ENCODE measurements at places on chromosomes 6 and 20.

GRCh38 chr6:960356-960755, 267.4 kb upstream of the EXOC2 start:
- no peak for DNase-seq

DNA sequence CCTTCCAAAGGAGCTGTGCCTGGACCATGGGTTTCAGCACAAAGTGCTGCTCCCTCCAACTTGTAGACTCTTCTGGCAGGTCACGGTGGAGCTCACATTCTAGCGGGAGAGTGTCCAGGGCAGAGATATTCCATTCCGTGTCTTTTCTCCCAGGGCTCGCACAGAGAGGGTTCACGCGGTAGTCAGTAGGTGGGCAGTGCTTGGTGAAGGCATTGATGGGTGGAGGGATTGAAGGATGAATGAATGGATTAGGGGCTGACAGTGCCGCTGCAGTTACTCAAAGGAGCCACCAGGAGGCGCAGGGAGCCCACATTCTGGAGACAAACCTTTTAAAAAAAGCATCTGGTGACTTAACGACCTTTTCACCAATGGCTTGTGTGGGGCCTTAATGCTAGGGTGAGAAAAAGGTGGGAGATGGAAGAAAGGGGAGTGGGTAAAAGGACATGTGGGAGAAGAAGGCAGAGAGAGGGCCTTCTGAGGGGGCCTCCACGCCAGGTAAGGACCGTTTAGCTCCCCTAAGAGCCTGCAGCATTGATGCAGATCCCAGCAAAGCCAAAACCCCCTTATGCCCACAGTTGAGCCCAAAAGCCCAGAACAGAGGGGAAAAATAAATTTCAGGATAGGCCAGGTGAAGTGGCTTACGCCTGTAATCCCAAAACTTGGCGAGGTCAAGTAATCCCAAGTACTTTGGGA, 17.5 kb upstream of the FAM110A start:
- peak; percentile 30 for DNase-seq

- DNase-seq = peak; percentile 86
These were observed 109.1 kb downstream of the MAN1A1 start for GRCh38 chr6:119240257-119241110.

DNA sequence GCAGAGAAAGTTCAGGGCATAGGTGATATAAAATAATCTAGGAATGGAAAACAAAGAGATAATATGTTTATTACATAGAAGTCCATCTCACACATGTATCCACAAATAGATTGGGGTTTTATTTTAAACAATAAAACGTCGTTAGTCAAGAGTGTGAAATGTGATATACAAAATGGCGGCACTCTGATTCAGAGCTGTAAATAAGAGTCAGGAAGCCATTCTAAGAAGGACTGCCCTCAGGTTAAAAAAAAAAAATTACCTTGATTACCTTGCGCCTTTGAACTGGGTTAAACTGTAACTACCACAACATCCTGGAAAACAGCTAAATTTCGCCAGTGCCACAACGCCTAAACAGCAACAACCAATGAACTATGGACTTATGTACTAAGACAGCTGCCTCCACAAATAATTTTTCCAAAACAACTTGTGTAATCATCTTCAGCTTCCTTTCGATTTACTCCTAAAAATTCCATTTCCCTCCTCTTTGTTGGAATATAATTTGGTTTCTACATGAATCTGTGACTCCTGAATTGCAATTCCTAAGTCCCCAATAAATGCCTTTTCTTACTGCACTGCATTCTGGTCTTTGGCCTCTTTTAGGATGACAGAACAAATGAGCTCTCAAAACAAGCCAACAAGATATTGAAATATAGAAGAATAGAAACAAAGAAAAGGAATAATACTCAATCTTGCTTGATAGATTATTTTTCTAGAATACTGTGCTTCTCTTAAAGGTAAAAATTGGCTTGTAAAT, 1019.5 kb upstream of the MAP3K7 start:
- peak; percentile 65 for DNase-seq

DNA sequence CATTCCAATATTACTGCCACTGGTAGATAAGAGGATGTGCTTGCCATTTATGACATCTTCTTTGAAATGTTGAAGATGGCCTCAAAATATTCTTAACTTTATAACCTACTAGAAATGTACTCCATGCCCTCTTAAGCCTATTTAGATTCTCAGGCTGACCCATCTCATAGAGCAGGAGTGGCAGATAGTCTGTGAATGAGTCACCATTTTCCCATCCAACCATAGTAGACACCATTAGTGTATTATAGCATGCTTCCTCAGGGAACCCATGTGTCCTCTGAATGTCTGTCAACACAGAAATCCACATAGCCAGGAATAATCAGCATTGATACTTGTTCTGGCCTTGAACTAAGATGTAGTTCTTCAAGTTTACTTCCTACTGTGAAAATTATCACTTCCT, 150.2 kb downstream of the IMPG1 start:
- DNase-seq = peak; percentile 59

- no peak for DNase-seq
These were observed 246.9 kb downstream of the SOX4 start for GRCh38 chr6:21840428-21840827.

DNA sequence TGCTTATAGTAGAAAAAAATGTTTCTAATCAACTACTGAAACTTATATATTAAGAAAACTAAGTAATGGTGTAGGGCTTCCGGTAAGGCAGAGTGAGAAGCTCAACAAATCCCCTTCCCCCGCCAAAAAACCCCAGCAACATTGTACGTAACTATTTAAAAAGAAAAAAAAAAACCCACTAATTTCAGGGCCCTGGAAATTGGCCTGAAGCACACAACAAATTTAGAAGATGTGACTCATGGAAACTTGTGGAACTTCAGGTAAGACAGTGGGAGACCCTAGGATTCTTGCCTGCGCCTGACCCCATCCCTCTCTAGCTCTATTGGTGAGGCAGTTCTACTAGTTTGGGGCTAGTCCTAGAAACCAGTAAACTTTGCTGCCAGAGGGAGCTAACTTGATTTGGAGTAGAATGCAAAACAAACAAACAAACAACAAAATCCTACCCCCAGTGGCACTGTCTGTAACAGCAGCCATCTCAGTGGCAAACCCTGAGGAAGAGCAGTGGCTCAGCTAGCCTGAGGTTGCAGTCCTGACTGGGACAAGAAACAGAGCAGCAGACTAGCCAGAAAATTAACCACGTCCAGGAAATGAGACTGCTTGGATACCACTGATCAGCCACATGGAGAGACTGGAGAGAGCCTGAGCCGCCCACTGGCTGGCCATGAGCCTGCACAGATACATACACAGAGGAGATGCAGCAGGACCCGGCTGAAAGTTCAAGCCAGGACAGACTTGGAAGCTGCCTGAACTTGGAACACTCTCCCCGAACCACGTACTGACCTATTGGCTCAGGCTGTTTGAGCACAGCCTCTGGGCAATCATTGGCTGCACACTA, 135.1 kb downstream of the TBXT start:
- DNase-seq = peak; percentile 75

DNA sequence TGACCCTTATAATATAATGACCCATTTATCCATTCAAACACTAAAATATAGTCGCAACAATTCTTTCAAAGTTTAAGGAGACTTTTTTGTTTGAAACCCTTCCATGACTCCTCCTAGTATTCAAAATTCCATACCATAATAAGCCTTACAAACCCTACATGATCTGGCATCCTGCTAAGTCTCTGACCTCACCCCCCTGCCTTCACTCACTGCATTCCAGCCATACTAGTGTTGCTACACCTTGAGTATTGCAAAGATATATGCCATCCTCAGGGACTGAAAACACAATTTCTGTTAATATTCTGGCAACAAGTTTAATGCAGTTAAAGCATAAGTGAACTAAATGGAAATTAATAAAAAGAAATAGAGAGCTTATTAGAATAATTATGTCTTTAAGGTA, 168.4 kb downstream of the EYS start:
- no peak for DNase-seq

GRCh38 chr6:136751991-136752390, 40.3 kb downstream of the MAP3K5 start:
- no peak for DNase-seq

GRCh38 chr6:98566126-98566525, 268.2 kb upstream of the POU3F2 start:
- DNase-seq = no peak

DNA sequence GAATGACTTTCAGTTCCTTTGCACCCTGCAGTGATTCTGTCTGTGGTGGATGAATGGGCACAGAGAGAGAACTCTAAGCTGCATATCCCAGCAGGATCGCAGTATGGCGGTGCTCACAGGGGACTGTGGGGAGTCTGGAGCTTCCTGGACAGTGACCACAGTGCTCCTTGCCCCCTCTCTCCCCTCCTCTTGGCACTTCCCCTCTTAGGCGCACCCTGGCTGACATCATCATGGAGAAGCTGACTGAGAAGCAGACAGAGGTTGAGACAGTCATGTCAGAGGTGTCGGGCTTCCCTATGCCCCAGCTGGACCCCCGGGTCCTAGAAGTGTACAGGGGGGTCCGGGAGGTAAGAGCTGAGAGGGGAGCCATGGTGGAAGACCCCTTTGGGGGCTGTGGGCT, 8.6 kb downstream of the BYSL start:
- no peak for DNase-seq

- no peak for DNase-seq
These were observed 173.2 kb downstream of the CDH26 start for GRCh38 chr20:60131375-60131774.

DNA sequence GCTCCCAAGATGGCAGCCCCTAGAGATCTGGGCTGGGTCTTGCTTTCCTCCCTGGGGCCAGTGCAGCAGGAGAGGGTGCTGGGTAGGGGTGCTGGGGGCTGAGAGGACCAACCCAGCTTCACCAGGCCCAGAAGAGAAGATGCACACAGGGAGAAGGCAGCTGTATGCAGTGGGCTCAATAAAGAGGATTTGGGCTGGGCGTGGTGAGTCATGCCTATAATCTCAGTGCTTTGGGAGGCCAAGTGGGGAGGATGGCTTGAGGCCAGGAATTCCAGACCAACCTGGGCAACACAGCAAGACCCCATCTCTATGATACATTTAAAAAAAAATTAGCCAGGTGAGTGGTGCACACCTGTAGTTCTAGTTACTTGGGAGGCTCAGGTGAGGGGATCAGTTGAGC, 25.7 kb upstream of the EMILIN3 start:
- no peak for DNase-seq

DNA sequence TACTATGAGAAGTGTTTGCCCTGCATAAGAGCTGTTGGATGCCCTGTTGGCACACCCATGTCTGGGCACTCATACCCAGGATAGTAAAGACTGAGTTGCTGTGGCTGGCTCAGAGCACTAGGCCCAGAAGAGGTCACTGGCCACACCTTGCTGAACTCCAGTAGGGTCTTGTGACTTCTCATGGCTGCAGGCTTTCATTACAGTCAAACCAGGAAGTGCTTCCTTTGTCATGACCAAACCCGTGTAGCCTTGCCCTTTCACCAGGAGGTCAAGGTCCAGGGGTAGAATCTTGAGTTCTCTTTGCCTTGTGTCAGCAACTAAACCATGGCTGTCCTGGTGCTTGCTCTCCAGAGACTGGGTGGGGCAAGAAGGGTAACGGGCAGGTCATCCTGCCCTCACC, 49.5 kb downstream of the CD164 start:
- peak; percentile 15 for DNase-seq

All from renal cortical epithelial cell (primary cell).